ENCODE measurements at places on chromosomes 5 and 9.

GRCh38 chr5:73907164-73907563, 281.2 kb downstream of the ARHGEF28 start:
- no peak for DNase-seq

DNA sequence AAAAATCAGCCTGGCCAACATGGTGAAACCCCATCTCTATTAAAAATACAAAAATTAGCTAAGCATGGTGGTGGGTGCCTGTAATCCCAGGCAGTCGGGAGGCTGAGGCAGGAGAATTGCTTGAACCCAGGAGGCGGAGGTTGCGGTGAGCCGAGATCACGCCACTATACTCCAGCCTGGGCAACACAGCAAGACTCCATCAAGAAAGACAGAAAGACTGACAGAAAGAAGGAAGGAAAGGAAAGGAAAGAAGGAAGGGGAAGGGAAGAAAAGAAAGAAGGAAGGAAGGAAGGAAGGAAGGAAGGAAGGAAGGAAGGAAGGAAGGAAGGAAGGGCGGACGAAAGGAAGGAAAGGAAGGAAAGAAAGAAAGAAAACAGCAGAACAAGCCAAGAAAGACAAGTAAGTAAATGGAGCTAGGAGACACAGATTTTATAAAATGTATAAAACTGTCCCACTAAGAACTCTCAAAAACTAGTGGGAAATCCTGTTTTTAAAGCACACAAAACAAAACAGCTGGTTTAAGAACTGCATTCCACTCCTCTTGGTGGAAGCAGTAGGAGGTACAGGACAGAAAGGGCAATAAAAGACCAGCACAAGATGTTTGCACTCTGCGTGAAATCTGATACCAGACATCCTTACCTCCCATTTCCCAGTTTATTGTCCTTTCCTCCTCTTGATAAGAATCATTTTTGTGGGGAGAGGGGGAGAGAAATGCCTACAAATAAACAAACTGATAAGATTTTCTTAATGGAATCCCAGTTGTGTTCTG, 46.7 kb downstream of the MYO10 start:
- no peak for DNase-seq

DNA sequence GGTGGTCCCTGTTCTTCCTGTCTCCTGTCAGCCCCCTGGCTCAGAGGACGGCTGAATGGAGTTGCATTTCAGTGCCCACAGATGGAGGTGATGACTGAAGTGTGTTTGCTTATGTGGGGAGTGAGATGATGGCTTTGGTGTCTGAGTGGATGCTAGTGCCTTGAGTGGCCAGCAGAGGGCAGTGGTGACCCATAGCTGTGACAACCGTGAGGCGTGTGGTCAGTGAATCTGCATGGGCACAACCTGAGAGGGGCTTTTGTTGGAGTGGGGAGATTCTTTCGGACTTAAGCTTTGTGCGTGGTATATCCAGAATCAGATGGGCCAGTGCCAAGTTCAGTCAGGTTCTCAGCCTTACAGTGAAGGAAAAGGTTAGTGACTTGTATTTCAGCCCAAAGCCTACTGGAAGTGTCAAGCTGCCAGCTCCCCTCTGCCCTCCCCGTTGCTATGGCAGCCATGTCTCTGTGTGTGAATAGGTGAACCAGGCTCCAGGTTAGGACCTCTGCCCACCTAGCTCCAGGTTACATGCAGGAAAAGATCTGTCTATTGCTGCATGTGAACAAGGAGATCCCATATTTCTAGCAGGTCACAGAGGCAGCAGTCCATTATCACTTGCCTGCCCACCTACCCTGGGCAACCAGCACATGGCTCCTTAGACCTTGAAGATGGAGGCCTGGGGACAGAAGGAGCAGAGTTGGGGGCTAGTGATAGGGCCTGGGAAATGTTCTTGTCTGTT, 14.7 kb upstream of the CXXC5 start:
- DNase-seq: peak; percentile 57

GRCh38 chr9:6894135-6894534, 136.4 kb downstream of the KDM4C start:
- no peak for DNase-seq

GRCh38 chr9:110750272-110750671, 81.7 kb downstream of the MUSK start:
- DNase-seq: no peak

- DNase-seq: no peak
These were observed 218.5 kb upstream of the SLC30A5 start for GRCh38 chr5:68875351-68875750.

- no peak for DNase-seq
These were observed 123.5 kb downstream of the RASEF start for GRCh38 chr9:82939451-82939850.

GRCh38 chr5:148830211-148830610, 3.8 kb downstream of the ADRB2 start:
- no peak for DNase-seq

GRCh38 chr5:158286827-158287226, 427.9 kb upstream of the CLINT1 start:
- DNase-seq: no peak

- DNase-seq: no peak
These were observed 57.0 kb downstream of the SECISBP2 start for GRCh38 chr9:89375191-89375760.

DNA sequence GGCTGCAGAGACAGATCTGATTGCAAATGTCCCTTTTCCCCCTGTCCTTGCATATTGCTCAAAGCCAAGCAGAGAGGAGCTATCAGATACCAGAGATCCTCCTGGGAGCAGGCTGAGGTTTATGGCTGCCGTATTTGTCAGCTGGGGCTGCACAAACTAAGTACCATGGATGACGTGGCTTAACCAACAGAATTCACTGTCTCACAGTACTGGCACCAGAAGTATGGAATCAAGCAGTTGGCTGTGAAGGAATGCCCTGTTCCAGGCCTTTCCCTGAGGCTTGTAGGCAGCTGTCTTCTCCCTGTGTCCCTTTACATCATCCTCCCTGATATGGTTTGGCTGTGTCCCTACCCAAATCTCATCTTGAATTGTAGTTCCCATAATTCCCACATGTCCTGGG, 2.6 kb downstream of the CFAP90 start:
- no peak for DNase-seq

DNA sequence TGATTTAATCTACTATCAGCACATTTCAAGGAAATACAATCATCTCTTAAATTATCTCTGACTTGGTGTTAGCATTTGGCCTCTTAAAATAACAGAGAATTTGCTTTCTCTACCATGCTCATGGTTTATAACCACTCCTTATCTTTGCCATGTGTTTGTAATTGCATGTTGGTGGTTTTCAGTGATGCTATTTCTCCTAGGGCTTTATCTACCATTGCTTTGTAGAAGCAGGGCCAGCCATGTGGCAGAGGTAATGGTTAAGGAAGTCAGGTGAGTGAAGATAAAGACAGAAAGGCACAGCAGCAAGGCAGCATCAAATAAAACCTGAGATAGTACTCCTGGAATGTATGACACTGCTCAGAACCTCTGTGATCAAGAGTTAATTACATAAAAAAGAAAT, 206.2 kb downstream of the FER start:
- DNase-seq: no peak

GRCh38 chr5:180215783-180216630, 7.0 kb upstream of the RASGEF1C start:
- no peak for DNase-seq

- no peak for DNase-seq
These were observed 94.5 kb downstream of the OSMR start for GRCh38 chr5:38940230-38940858.

DNA sequence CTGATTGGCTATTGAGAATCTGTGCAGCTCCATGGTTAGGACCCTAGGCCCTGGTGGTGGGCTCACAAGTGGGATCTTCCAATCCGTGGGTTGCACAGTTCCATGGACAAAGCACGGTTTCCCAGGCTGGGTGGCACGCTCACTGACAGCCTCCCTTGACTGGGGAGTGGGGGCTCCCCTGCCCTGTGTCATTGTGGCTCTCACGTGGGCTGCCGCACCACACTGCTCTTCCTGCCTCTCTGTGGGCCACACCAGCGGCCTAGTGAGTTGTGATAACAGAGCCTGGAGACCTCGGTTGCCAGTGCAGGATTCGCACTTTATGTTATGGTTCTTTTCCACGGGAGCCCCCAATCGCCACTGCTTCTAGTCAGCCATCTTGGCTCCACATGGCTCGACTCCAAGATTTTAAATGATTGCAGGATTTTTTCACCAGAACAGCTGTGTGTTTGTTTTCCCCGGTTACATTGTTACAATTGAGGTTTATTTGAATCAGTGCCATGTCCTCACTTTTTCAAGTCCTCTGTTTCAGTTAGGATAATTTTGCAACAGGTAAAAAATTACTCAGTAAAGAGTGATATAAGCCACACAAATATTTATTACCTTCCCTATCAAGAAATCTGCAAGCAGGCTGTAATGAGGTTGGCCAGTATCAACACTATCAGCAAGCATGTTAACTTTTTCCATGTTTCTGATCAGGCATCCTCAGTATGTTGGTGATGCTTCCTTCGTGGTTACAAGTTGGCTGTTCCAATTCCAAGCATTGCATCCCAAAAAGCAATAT, 253.8 kb downstream of the ZNF608 start:
- no peak for DNase-seq

- DNase-seq: no peak
These were observed 36.0 kb upstream of the BARHL1 start for GRCh38 chr9:132546148-132547051.

GRCh38 chr5:151651997-151652645, 34.6 kb downstream of the SPARC start:
- peak; percentile 71 for DNase-seq

- DNase-seq: no peak
These were observed 2.8 kb downstream of the LPCAT1 start for GRCh38 chr5:1520791-1521453.

DNA sequence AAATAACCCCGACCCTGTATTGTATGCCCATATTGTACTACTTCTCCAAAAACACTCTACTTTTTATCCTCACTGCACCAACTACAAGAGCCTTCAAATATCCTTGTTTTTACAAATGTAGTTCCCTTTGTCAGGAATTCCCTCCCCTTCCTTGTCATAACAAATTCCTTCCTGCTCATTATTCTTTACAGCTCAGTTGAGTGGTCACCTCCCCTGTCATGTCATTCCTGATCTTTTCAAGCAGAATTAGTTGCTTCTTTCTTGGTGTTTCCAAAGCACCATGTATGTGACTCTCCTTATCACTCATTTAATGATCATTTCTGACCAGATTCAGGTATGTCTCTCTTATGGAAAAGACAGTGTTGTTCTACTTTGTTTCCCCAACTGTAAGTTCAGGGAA, 194.2 kb upstream of the SMC2 start:
- no peak for DNase-seq

GRCh38 chr9:13220837-13221236, 58.7 kb downstream of the MPDZ start:
- no peak for DNase-seq
